ENCODE measurements at places on chromosomes 6 and 20.

DNA sequence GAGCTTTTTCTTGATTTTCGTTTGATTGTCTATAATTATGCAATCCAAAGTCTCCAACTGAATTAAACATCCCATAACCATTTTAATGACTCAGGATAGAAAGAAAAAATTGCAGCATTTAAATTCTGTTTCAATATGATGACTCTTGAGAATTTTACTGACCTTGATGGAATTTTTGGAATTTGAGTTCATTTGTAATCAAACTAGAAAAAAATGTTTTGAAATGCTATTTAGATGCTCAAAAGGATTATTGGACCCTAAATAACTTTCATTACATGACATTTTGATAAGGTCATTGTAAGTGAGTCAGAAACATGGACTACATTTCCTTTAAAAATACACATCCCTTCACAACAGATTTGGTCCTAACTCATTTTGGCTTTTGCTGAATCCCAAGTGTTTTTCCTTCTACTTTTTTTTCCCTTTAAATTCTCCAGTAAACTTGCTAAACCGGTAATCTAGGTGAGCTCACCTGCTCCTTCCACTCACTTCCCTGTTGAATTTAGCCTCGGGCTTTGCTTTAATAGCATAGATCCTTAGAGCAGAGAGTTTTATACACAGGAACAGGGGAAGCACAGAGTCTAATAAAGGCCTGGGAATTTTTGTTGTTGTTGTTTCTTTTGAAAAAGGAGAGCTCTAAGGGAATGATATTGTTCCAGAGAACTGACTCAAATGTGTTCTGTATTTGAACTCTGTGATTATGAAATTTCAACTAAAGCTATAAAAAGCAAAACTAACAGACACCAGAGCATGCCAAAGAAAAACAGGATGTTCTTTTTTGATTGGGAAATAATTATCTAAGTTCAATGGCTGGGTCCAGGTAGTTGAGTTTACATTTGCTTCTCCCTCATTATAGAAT lies 1088.2 kb upstream of the CITED2 start:
- DNase-seq = peak; percentile 73

DNA sequence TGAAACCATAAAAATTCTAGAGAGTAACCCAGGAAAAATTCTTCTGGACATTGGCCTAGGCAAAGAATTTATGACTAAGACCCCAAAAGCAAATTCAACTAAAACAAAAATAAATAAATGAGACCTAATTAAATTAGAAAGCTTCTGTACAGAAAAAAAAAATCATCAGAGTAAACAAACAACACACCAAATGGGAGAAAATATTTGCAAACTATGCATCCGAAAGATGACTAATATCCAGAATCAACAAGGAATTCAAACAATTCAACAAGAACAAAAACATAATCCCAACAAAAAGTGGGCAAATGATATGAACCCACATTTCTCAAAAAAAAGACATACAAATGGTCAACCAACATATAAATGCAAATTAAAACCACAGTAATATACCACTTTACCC lies 242.6 kb upstream of the CDYL start:
- no peak for DNase-seq

DNA sequence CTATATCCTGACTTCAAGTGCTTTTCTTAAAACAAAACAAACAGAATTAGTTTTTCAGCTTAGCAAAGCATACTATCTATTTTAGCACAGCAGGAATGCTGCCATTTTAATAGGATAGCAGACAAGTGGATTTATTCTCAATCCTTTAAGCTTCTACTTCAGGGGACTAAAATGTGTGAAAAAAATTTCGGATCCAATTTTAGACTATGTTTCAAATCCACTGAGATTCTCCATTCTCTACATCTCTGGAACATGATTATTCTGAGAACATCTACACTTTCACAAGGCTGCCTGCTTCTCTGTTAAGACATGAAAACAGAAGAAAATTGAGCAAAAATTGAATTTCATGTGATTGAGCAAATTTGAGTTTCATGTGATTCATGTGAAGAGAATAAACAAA lies 1321.3 kb downstream of the HACE1 start:
- no peak for DNase-seq

DNA sequence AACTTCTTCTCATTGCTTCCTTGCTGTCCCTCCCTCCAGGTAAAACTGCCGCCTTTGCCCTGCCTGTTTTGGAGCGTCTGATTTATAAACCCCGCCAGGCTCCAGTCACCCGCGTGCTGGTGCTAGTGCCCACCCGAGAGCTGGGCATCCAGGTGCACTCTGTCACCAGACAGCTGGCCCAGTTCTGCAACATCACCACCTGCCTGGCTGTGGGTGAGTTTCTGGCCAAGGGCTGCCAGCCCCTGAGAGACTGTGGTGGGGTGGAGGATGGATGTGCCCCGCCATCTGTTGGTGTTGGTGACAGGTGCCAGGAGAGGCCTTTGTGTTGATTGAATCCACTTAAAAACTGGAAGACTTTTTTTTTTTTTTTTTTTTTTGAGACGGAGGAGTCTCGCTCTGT lies 9.5 kb downstream of the DDX27 start:
- DNase-seq = no peak

DNA sequence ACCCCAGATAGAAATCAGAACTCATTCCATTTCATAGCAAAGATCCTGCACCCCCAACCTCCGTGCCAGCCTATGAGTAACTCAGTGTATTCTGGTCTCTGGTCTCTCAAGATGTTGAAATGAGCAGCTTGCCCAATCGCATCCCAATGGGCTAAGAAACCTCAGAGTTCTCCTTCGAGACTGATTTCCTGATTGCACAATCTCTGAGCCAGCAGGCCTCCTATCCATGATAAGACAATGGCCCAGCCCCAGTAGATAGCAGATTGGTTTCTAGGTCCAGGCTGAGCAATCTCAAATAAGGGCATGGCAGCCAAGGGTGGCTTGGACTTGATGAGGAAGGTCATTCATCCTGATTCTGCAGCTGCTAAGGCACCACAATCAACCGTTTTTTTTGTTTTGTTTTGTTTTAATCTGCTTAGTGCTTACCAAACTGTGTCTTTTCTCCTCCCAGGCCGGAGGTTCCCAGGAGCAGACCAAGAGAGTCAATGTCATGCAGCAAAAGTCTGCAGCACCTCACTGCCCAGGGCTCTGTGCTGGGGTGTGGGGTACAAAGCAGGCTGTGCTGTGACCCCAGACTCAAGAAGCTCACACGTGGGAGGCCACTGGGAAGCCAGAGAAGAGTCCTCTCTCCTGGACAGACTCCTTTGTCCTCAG lies 125.1 kb upstream of the NXT1 start:
- peak; percentile 80 for DNase-seq

GRCh38 chr6:116456106-116456505 lies 5.1 kb upstream of the CALHM6 start:
- no peak for DNase-seq

GRCh38 chr20:63785691-63786131 lies 45.4 kb downstream of the ZBTB46 start:
- DNase-seq = no peak

DNA sequence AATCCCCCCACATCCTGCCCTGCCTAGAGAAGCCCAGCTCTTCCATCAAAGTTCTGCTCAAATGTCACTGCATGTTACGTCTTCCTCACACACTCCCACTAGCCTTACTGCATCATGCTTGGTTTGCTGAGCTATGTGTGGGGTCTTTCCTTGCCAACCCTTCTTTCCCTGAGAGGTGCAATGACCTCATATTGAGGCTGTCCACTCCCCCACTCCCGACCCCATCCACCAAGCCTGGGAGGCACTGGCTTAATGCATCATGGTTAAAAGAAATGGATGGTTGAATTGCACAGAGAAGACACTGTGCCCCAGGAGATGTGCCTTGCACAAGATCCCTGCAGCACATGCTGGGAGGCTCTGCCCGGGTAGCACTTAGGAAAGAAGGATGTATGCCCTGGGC lies 7.7 kb upstream of the IRF4 start:
- no peak for DNase-seq

- DNase-seq = no peak
Observed at GRCh38 chr6:118594877-118595276, 46.8 kb downstream of the PLN start.

GRCh38 chr6:41638935-41639808 lies 904 bp downstream of the MDFI start:
- no peak for DNase-seq

GRCh38 chr6:45704056-45704800 lies 311.4 kb downstream of the CLIC5 start:
- no peak for DNase-seq

- DNase-seq = peak; percentile 59
Observed at GRCh38 chr6:96939007-96939805, 14.7 kb downstream of the KLHL32 start.

DNA sequence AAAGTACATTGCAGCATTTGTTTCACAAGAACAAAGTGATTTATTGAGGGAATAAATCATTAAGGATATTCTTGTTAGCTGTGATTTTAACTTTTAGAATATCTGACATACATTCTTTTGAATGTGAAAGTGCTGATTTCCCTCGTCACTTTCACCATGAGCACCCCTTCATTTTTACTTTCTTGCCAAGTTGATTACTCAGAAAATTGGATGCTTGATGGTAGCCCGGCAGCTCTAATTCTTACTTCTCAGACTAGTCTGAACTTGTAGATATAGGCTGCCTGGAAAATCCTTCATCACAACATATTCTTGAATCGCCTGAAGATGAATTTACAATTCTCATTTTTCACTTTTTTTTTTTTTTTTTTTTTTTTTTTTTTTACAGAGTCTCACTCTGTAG lies 147.1 kb upstream of the SMLR1 start:
- DNase-seq = no peak

DNA sequence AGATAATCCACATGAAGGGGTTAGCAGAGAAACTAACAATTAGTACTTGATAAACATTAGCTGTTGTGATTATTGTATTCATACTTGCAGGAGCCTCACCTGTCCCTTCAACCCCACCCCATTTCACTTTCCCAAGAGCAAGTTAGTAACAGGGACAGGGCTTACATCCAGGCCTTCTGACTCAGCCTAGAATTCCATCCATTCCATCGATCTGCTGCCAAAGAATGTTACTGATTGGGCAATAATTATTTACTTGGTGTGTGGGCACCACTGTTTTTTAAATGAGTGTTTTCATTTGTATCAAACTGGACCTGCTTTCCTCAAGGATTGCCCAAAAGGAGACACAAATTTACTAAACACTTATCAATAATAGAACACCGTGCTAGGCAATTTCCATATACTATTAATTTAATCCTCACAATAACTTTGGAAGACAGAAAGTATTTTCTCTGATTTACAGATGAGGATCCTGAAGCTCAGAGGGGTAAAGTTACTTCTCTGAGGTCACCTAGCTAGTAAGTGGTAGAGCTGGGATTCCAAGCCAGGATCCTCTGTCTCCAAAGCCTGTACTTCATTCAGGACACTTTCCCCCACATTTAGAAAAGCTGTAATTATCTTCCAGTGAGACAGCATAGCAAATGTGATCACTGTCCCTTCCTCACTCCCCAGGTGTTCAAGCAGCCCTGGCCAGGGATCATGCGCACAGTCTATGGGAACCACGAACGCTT lies 32.8 kb downstream of the GSS start:
- DNase-seq = peak; percentile 85

- no peak for DNase-seq
Observed at GRCh38 chr6:4775494-4776130, 592 bp upstream of the CDYL start.

DNA sequence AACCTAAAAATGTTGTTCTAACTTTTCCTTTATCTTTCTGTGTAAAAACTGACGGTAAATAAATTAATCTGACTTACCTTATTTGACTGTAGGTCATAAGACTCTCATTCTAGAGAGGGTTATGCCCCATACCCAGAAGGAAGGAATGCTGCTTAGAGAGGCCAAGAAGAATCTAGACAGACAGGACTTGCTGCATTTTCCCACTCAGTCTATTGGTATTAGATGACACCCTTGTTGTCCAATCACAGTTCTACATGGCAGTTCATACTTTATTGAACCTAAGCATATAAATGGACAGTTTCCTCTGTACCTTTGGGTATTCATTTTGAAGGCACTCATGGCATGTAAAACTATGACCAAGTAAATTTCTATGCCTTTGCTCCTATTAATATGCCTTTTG lies 359.6 kb upstream of the ID4 start:
- DNase-seq = no peak

GRCh38 chr6:52541135-52541534 lies 35.7 kb downstream of the TRAM2 start:
- DNase-seq = no peak

- DNase-seq = no peak
Observed at GRCh38 chr6:152209211-152209610, 401.7 kb downstream of the ESR1 start.

GRCh38 chr6:25137916-25138232 lies 141.3 kb upstream of the CARMIL1 start:
- no peak for DNase-seq

DNA sequence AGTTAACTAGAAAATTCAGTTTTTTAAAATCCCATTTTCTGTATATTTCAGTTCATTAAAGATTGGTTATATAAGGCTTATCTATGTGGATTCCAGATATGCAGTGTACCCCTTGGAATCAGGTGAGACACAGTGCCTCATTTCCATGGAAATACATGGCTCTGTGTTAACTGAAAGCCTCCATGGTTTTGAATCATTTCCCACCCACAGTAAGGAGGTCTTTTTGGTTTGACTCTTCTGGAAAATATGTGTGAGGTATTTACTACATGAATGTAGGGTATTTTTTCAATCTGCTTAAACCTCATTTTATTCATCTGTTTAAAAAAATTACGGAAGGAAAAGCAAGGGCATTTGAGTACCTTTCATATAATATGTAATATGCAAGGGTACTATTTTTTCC lies 25.5 kb downstream of the RNF144B start:
- DNase-seq = no peak

- peak; percentile 3 for DNase-seq
Observed at GRCh38 chr20:43408848-43409576, 48.7 kb upstream of the SRSF6 start.

DNA sequence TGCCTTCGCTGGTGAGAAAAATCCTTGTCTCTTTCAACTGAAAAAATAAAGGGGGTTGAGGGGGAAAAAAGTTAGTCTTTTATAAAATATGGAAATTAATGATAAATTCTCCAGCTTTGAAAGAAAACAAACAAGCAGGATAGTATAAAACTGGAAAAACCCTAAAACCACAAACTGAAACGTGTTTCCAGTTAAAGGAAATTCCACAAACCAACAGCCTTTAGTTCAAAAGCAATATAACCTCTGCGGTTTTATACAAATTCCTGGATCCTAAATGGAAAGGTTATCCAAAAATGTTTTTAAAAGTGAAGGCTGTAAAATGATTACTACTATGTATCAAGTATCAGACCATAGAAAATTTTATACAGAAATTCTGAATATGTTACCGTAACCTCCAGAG lies 55.6 kb downstream of the BMP5 start:
- no peak for DNase-seq

GRCh38 chr6:52375780-52376556 lies 14.0 kb downstream of the PAQR8 start:
- no peak for DNase-seq
